SHP77 treated with DMSO at 0.1 percent for 48 hours (cell line): ENCODE measurements at places on chromosomes 1 and 21.

DNA sequence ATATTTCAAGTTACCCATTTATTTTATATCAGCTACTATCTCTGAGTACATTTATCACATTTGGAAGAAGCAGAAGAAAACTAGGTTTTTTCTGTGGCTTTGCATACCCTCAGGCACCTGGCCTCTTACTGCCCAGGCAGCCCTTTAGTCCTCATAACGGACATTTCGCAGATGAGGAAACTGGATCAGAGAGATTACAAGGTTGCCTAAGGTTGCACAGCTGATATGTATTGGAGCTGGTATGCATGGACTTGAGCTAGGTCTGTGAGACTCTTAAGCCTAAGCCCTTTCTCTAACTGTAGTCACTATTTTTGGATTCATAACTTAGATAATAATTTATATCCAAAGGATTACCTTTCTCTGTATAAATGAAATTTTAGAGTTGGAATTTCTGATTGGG lies 4.0 kb downstream of the CNIH3 start:
- no peak for DNase-seq

DNA sequence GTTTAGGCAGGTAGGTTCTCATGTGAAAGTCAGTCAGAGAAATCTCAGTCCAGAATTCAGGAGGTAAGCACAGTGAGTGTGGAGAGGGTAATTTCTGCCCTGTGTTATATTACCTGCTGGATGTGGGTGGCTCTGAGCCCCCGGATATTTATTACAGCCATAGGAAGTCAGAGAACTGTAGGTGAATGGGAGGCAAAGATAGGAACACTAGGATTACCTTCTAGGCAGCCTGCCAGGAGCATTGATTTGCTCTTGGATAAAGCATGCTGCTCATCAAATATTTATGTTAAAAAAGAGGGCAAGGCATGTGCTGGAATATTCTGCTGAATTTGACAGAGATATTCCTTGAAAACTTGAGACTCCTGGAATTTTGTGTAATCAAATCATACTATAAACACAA lies 8.5 kb downstream of the GNG12 start:
- no peak for DNase-seq

GRCh38 chr1:109969907-109970306 lies 14.7 kb upstream of the AHCYL1 start:
- DNase-seq, result no peak

GRCh38 chr1:229895605-229896004 lies 171.4 kb upstream of the GALNT2 start:
- no peak for DNase-seq

DNA sequence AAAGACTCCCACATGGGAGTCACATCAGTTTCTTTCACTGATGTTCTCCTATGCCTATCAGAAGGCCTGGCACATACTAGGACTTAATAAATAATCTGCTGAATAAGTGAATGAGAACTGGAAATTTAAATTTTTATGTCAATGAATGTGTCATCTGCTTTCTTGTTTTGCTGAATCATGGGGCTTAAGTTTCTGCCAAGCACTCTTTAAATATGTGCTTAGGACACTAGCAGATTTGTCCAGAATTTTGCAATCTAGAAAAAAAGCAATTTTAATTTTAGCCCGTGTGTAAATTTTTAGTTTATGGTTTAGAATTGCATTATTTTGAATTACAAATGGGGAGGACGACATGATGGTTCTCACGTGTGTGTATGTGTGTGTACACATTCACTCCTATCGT lies 803.1 kb downstream of the USP25 start:
- no peak for DNase-seq

GRCh38 chr1:19940486-19941205 lies 17.2 kb upstream of the PLA2G2E start:
- DNase-seq, result no peak

DNA sequence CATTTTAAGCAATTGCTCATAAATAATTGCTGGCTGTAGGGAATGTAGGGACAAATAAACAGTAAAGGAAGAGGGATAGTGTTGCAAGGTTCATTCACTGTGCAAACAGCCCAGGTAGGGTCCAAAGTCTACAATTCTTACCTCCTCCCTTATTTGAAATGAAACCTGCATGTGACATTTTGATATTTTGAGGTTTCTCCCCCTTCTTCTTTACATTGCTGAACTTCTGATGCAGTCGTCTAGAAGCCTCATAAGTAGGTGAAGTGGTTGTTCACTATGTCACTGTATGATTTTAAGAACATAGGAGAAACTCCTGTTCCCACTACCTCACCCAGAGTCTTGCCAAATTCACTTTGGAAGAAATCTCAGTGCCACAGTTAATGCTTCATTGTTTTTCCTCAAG lies 16.1 kb downstream of the F5 start:
- DNase-seq, result no peak

DNA sequence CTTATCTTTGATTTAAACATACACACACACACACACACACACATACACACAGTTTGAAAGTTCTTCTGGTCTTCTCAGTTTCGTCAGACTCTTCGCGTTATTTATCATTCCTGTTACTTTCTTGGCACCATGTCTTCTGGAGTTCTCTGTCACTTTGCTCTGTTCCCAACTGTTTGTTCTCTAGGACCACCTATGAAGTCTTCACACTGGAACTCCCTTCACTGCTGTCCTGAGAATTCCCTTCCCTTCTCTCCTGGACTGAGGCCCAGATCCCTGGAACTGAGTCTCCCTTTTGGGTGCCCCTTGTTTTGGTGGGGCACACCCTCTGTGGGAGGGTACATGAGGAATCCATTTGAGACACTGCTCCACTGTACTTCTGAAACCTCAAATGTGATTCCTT lies 30.5 kb downstream of the ALG14 start:
- no peak for DNase-seq

- DNase-seq, result peak; percentile 88
Measured at GRCh38 chr1:82464362-82465001, 663.7 kb downstream of the ADGRL2 start.

DNA sequence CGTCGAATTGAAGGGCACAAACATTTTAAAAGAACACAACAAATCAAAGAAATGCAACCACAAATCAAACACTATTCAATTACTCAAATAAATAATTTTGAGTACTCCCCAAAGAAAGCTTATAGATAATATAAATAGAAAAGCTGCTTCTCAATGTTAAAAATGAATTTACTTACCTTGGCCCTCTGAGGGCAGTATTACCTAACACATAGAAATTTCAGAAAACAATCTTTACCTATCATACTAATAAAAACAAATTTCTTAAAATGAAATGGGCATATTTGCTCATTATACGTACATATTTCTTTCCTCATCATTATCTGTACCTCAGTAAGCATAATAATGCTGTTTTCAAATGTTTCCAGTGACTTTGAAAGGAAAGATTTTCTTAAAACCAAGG lies 141.8 kb downstream of the AKT3 start:
- DNase-seq, result no peak

DNA sequence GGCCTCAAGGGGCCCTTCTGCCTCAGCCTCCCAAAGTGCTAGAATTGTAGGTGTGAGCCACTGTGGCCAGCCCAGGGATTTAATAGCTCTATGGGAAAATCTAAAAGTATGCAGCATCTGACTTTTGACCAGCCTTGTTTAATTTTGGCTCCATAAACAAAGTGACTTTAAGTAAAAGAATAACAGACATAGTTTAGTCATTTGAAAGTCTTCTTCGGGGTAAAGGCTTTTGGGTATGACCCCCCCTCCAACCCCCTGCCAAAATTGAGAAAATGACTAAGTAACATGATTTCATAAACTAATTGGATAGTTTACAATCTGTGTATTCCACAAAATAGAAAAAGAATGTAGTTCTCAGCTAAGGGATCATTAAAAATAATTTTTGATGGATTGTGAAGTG lies 17.0 kb downstream of the GPBP1L1 start:
- no peak for DNase-seq

DNA sequence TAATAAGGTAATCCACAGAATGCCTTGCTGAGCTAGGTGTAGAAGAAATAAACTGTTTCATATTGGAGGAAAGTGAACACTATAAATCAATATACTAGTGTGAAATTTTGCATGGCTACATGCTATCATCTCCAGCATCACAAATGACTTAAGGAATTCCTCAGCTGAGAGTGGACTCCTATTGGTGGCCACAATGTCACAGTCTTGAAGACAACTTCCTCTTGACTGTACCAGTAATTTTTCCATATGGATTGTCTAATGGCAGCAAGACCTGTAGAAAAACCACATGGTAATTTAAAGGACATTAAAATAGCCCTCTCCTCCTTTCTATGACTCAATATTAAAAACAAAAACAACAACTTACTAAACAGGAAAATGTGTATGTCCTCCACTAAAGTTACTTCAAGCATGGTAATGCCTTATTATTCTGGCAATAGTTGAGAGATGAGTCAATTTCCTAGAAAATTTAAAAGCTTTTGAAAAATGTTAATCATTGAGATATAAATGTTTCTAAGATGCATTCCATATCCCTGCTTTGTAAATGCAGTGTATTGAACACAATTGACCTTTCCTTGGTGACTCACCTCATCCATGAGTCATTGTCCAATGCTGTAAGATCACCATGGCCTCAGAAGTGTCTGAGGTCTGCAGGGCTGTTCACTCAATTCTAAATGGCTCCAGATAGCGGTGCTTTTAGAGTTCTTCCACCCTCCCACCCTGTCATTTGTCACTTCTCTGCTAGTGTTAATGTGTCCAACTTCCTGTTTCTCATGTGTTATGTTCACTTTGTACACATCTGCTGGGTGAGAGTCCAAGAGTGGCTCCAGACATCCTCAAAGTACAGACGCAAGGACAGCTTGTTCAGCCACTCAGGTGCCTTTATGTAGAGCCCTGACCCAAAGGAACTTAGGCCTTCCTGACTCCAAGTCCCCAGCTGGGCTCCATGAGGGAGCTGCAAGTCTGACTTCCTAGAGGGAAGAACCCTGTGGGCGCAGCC lies 32.8 kb upstream of the DNASE2B start:
- peak; percentile 12 for DNase-seq

DNA sequence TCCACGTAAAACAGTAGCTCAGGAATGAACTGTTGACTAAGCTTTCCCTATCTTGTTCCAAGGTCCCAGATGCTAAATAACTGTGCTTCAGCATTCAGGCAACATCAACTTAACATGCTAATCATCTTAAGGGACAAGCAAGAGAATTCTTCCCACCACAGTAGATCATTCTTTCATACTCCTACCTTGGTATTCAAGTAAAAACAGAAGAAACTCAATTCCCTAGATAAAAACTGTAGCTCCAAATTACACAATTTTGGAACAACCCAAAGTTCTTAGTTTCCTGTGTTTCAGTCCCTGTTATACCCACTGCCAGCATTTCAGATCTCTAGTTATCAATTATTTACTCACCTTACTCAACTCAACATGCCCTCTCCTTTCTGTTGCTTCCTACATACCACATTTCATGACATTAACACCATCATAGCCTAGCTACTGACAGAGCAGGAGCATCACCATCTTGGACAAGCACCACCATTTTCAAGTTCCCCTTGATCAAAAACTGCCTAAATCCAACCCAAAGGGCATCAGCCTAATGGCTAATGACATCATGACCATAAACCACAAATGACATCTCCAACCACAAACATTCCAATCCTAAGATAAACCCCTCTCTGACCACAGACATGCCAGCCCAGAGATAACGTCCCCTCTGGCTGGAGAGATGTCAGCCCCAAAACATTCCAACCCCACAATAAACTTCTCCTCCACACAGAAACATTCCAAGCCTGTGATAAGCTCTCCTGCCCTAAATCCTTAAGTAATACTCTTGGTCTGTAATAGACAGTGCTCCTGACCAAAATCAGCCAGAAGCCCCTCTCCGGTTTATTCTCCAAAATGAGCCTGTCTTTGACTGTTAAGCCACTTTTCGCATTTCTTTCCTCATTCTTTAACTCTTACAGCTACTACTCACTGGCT lies 191.2 kb downstream of the RERE start:
- DNase-seq, result no peak

DNA sequence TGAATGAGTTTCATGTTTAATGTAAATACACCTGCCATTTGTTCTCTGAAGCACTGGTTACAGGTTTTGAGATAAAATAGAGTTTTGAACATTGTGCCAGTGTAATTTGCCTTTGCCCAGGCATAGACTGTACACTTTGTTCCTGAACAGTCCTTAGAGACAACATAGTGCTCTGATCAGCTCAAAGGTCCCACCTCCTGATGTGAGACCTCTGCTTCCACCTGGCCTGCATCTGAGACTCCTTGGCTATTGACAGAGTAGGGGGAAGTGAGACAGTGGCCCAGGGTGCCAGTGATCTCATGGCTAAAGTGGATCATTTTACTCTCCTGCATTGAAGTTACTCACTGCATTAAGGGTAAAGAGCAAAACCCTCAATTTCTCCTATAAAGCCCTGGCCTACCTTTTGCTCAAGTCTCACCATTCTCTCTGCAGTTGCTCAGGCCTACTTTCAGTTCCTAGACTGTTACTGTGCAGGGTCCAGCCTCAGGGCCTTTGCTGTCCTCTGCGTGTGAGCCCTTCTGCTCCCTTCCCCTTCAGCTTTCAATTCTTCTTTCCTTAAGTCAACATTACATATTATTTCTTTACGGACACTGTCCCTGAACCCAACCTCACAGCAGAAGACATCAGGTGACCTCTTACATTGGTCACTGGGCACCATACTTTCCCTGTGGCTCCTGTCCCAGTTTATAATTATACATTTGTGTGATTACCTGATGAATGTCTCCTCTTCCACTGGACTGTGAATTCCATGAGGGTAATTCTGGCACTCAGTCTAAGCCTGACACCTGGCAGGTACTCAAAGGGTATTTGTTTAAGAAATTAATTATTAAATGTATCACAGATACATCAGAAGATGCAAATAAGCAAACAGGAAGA lies 142.9 kb downstream of the ROR1 start:
- DNase-seq, result no peak

DNA sequence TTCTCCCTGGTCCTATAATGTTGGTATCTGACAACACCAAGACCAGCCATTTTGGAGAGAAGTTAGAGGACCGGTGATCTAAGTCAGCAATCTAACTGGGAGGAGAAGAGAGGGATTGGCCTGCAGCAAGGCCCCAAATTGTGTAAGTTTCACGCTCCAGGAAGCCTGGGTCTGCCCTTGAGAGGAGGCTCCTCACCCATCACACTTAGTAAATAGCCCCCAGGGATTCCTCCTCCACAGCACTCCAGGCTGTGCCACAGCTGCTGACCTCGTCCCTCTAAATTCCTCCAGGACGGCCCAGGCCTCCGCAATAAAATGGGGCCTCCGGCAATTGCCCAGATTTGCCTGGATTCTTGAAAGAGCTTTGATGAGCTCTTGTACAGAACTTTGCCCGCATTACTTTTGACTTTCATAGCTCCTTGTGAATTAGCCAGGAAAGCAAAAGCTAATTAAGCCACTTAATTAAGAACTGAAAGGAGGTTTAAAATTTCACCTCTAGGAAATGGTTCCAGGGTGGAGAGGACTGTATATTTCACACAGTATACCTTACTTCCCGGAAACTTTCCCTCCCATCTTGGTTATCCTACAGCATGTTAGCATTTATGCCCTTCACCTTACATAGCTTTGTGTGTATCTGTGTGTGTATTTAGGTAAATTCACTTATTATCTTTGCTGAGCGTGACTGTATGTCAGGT lies 90.5 kb downstream of the LAMC2 start:
- no peak for DNase-seq

DNA sequence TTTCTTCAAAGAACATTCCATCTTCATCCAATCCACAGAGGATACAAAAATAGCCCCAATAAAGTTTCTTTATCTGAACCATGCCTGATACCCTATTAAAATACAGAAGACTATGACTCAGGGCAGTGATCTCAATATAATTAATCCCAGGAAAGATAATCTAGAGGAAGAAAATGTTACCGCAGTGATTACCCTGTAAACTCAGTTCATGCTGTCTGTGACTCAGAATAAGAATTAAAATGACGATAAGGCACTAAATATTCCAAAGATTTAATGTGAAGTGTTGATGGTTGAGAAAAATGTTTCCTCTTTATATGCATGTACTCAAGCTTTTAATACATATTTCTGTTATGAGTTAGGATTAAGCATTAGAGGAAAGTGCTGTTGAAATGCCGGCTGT lies 88.6 kb upstream of the LYPLAL1 start:
- no peak for DNase-seq
